ENCODE measurements at places on chromosomes 16 and 17. TPM values are rescaled to one million over a fixed set of nuclear protein-coding genes. Genes with fewer than 3 reads are reported as not detected.

Gene ATP6V0A1
- total RNA-seq: 82.8 TPM

Gene GNG13
- total RNA-seq: not detected

Gene KRT39
- total RNA-seq: not detected

Gene CD300H
- total RNA-seq: not detected

Gene NDRG4
- 6.7 TPM for total RNA-seq

Gene CCL15
- total RNA-seq: 0.52 TPM

Gene KRT40
- not detected for total RNA-seq

Gene CDK5R1
- 6.6 TPM for total RNA-seq

Gene ERCC4
- 6.8 TPM for total RNA-seq

Gene DNAI2
- total RNA-seq: not detected

Gene OR3A2
- not detected for total RNA-seq

Gene KIF19
- not detected for total RNA-seq

Gene PRSS33
- not detected for total RNA-seq

Gene BHLHA9
- total RNA-seq: not detected

Gene SMPD3
- 2.8 TPM for total RNA-seq

Gene PRSS8
- 237 TPM for total RNA-seq

Gene TNK1
- total RNA-seq: 6.4 TPM

Gene EPX
- total RNA-seq: not detected

Gene CCL3
- total RNA-seq: not detected

Gene MLYCD
- total RNA-seq: 8.7 TPM
